ENCODE measurements at places on chromosomes 7 and 10. TPM values are rescaled to one million over a fixed set of nuclear protein-coding genes. Genes with fewer than 3 reads are reported as not detected.

NEUROD6 gene
- total RNA-seq = not detected

- DNase-seq = no peak
Measured at GRCh38 chr7:81694711-81695110, 75.1 kb downstream of the HGF start.

ANK3 gene
- total RNA-seq = 5.4 TPM

GRCh38 chr7:101081432-101081831 is 3.8 kb upstream of the TRIM56 start:
- peak; percentile 69 for DNase-seq

DNA sequence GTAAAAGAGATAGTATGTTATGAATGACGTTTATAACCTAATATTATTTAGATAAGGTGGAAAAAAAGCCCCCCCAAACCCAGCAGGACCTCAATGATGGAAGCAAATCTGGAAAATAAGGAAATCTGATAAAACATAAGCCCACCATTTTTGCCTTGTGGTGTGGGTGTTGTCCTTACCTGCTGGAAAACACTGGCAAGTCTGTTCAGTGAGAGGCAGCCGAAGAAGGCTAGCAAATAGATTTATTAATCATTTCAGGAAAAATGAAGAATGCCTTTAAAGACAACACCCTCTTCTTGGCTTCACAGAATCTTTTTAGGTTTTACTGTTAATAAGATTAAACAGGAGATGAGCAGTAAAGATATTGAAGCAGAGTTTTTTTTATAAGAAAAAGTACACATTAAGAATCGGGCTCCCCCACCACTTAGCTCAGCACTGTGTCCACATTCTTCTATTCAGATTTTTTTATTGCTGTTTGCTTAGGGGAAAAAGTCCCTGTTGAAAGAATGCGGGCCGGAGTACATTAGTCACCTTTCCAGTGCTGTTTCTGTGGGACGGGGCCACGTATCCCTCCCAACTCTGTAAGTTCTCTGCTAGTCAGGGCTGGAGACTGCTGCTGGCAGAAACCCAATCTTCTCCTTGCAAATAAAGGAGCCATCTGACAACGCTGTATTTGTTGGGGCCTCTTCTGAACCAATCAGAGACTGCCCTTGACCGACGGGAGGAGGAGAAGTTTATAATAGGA is 104.1 kb downstream of the EVX1 start:
- DNase-seq = peak; percentile 41

GIMAP4 gene
- total RNA-seq = 174 TPM

DNA sequence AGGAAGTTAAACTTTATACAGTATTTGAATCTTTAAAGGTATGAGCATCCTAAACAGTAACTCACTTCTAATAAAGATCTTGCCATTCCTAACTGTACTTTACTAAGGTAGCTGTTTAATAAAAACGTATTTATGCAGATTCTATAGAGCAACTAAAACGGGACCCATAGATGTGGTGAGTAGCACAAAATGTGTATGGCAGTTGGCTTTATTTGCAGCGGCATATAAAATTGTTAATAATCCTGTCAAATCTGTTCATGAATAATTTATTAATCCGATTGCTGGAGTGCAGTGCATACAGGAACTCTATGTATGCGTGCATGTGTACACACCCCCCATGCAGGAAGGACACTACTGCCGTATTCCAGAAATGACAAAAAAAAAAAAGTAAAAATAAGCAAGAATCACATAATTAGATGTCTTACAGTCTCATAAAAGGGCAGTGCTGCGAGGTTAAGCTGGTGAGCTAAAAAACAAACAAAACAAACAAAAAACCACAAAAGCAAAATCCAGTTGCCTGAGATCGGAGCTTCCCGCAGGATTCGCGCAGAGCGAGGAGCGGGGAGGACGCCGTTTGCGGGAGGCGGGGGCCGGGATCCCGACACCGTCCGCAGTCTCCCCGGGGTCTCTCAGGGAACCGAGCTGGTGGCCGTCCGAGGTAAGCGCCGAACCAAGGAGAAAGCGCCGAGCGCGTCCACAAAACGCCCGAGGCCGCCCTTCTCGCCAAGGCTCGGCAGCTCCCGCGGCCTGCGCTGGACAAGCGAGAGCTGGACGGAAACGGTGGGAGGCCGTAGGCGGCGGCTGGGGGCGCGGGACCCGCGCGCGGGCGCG is 518 bp upstream of the COMMD3 start:
- peak; percentile 53 for DNase-seq

LRGUK gene
- total RNA-seq = not detected

DNA sequence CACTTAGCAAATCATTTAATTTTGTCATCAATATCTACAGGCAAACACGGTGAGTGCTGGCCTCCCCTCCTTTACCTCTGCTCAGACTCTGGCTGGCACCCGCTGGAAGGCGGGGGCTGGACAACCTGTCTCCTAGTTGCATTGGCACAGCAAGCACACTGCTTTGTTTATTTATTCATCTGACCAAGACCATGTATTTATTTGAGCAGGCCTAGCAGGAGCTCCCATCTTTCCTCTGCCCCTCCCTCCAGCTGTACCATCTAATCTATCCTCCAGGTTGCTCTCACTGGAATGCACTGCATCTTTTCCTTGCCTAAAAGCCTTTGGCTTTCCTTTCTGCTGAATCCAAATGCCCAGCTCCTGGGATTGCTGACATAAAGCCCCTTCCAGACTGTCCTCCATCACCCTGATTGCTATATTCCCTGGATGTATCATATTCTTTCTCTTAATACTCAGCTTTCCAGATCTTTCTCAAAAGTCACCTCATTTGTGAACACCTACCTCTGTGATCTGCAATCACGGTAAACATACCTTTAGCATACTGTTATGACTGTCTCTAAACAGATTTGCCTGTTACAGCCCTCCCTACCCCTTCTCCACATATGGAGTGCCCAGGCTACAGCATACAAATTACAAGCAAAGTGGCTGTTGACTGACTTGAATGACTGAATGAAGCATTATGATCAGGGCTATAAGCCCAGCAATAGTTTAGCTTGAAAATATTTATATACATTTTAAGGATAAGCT is 9.6 kb downstream of the ELMO1 start:
- no peak for DNase-seq

- DNase-seq = no peak
Measured at GRCh38 chr10:8563478-8563877, 509.0 kb downstream of the GATA3 start.

DTX2 gene
- 16.7 TPM for total RNA-seq

DNA sequence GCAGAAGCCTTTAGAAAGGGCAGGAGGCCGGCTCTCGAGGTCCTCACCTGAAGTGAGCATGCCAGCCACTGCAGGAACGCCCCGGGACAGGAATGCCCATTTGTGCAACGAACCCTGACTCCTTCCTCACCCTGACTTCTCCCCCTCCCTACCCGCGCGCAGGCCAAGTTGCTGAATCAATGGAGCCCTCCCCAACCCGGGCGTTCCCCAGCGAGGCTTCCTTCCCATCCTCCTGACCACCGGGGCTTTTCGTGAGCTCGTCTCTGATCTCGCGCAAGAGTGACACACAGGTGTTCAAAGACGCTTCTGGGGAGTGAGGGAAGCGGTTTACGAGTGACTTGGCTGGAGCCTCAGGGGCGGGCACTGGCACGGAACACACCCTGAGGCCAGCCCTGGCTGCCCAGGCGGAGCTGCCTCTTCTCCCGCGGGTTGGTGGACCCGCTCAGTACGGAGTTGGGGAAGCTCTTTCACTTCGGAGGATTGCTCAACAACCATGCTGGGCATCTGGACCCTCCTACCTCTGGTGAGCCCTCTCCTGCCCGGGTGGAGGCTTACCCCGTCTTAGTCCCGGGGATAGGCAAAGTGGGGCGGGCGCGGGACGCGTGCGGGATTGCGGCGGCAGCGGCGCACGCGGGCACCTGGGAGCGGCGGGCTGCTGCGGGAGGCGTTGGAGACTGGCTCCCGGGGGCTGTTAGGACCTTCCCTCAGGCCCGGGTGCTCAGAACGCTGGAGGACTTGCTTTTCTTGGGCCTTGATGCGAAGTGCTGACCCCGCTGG is at the start of gene FAS:
FAS (plus strand) TSS at position 415 of the 777 bp plus-strand sequence; CDS start at position 494, 79 bp downstream.
- peak; percentile 53 for DNase-seq

SH2D4B gene
- not detected for total RNA-seq

- DNase-seq = no peak
Measured at GRCh38 chr7:102917436-102918353, 4.9 kb downstream of the LRRC17 start.

- DNase-seq = no peak
Measured at GRCh38 chr7:132055336-132056120, 499.1 kb upstream of the PODXL start.

DNA sequence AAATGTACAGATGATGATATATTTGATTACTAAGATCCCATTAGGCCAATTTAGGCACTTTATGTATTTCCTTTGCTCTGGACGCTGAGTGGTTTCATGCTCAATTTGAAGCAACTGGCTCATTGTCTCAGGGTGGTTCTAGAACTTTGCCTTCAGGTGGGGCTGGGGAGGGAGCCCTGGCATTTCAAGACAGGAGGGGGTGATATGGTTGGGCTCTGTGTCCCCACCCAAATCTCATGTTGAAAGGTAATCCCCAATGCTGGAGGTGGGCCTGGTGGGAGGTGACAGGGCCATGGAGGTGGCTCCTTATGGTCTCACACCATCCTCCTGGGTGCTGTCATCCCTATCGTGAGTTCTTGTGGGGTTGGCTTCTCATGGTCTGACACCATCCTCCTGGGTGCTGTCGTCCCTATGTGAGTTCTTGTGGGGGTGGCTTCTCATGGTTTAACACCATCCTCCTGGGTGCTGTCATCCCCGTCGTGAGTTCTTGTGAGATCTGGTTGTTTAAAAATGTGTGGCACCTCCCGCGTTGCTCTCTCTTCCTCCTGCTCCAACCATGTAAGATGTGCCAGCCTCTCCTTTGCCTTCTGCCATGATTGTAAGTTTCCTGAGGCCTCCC is 151.5 kb upstream of the KLF6 start:
- DNase-seq = no peak

SPDYE1 gene
- not detected for total RNA-seq

GRCh38 chr10:126997801-126998590 is 92.8 kb downstream of the DOCK1 start:
- no peak for DNase-seq
